Cerebellum (tissue), 4 donors: ENCODE measurements at places on chromosomes 4 and X.

DNA sequence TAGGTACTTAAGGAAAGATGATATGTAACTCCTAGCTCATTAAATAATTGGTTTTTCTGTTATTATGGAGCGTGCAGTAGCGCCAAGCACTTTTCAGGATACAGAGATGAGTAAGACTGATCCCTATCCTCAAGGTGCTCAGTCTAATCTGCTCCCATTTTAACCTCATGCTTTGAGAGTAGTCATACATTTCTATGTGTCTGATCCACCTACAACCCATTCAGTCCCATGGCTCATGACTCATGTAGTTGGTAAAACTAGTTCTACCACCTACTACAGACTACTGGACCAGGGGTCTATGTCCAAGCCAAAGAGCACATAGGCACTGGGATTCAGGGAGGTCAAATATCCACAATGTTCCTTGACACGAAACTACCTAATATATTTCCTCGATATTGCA lies 60.8 kb downstream of the TMEM154 start:
- DNase-seq = no peak

DNA sequence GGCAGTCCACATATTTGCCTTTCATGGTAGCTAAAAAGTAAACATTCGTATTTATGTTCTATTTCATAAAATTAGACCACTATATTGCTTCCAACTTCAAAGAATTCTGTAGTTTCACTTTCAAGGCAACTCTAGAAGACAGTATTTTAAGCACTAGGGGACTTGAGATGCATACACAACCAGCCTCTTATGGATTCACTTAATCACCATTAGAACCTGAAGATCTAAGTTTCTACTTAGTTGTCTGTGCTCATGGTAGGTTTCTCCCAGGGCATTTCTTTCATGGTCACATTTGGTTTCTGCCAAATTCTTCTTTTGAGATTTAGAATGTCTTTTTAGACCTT lies 209.9 kb upstream of the HCCS start:
- no peak for DNase-seq

GRCh38 chr4:121900132-121900983 lies 30.1 kb upstream of the BBS7 start:
- peak; percentile 32 for DNase-seq

- no peak for DNase-seq
Observed at GRCh38 chrX:10545882-10546281, 74.5 kb downstream of the MID1 start.

- no peak for DNase-seq
Observed at GRCh38 chr4:70533211-70533610, 14.8 kb downstream of the AMTN start.

- no peak for DNase-seq
Observed at GRCh38 chrX:107429090-107429489, 20.4 kb upstream of the FRMPD3 start.

GRCh38 chr4:109574443-109574850 lies 14.4 kb downstream of the MCUB start:
- DNase-seq = no peak

DNA sequence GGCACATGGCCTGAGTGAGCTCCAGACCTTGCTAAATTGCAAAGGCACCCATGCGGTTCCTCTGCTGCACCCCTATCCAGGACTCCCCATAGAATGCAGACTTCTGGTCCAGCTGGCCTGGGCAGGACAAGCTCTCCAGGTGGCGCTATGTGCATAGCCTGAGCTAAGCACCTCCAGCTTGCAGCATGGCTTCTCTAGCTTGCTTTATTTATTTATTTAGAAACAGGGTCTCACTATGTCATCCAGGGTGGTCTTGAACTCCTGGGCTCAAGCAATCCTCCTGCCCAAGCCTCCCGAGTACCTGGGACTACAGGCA lies 5.5 kb upstream of the WFS1 start:
- DNase-seq = no peak

- DNase-seq = no peak
Observed at GRCh38 chr4:57249083-57249482, 138.9 kb upstream of the IGFBP7 start.

- DNase-seq = no peak
Observed at GRCh38 chr4:69951602-69952001, 13.9 kb downstream of the CSN2 start.
